ENCODE measurements at places on chromosomes 16 and 17.
A peak's percentile ranks its signal among the peaks of the same experiment; 100 is the strongest.

- DNase-seq, result no peak
These were observed 807.1 kb downstream of the KCNJ2 start for GRCh38 chr17:70976447-70976846.

DNA sequence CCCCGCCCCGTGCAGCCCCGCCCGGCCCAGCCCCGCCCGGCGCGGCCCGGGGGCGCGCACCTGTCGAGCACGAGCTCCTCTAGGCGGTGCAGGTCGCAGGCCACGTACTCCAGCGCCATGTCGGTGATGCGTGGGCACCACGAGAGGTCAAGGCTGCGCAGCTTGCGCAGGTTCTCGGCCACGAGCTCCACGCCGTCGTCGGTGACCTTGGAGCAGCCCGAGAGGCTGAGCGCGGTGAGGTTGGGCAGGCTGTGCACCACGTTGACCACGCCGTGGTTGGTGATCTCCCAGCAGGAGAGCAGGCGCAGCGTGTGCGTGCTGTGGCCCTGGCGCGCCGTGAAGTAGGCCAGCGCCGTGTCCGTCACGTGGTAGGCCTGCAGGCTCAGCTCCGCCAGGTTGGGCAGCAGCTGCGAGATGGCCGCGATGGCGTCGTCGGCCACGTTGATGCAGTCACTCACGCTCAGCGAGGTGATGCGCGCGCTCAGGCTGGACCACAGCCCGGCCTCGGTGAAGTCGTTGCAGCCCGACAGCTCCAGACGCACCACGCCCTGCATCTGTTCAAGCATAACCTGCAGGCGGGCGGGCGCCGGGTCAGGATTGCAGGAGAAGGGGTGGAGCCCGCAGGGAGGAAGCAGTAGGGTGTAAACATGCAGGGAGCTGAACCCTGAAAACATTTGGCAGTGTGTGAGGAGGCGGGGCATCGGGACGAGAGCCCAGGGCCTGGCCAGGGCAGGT is 5.3 kb upstream of the WDR24 start:
- no peak for DNase-seq

DNA sequence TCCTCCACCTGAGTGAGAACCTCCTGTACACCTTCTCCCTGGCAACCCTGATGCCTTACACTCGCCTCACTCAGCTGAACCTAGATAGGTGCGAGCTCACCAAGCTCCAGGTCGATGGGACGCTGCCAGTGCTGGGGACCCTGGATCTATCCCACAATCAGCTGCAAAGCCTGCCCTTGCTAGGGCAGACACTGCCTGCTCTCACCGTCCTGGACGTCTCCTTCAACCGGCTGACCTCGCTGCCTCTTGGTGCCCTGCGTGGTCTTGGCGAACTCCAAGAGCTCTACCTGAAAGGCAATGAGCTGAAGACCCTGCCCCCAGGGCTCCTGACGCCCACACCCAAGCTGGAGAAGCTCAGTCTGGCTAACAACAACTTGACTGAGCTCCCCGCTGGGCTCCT is 679 bp downstream of the GP1BA start:
- no peak for DNase-seq

DNA sequence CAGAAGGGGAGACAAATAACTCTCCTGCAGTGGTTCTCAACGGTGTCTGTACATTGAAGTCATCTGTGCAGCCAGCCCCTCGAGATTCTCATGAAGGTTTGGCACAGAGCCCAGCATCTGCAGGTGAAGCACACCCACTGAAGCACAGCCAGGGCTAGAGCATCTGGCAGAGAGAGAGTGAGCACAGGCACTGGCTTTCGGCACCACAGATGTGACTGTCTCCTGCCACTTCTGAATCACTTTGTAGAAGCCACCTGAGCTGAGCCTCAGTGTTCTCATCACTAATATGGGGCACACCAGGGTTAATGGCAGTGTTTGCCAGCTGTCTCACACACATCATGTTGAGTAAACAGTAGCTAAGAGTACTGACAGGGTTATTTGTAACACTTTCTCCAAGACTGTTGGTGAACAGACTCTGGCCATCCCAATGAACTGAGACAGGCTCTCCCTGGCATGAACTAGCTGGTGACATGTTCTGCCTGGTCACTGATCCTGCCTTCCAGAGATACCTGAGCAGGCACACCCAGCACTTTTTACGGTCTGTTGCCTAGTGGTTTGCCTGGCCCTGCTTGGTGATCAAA is 10.9 kb downstream of the HSPB9 start:
- no peak for DNase-seq

GRCh38 chr17:42421507-42422338 is 1.3 kb downstream of the CAVIN1 start:
- DNase-seq, result no peak

DNA sequence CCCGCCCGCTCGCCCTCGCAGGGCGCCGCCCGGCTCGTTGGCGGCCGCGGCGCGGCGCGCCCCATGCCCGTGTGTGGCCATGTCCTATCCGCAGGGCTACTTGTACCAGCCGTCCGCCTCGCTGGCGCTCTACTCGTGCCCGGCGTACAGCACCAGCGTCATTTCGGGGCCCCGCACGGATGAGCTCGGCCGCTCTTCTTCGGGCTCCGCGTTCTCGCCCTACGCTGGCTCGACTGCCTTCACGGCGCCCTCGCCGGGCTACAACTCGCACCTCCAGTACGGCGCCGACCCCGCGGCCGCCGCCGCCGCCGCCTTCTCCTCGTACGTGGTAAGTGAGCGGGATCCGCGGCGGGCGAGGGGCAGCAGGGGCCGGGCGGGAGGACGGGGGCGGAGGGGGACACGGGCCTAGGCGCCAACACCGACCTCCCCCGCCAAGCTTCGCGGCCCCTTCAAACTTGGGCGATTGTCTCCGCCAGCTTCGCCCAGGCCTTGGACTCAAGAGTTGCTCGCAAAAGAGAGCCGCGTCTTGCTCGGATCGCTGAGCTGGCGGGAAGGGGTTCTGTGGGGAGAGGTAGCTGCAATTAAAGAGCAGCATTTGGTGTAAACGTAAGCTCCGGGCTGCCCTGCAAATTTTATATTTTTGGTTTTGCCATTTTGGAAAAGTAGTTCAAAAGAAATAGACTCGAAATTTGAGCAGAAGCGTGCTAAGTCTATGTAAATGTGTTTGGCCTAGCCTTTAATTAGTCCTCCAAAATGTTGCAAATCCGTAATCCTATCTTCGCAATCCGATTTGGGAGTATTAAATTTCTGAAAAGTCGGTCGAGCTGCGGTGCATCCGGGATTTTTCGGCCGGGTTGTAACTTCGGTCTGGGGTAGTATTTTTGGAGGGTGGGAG is 702 bp downstream of the IRX5 start:
- DNase-seq, result peak; percentile 21

DNA sequence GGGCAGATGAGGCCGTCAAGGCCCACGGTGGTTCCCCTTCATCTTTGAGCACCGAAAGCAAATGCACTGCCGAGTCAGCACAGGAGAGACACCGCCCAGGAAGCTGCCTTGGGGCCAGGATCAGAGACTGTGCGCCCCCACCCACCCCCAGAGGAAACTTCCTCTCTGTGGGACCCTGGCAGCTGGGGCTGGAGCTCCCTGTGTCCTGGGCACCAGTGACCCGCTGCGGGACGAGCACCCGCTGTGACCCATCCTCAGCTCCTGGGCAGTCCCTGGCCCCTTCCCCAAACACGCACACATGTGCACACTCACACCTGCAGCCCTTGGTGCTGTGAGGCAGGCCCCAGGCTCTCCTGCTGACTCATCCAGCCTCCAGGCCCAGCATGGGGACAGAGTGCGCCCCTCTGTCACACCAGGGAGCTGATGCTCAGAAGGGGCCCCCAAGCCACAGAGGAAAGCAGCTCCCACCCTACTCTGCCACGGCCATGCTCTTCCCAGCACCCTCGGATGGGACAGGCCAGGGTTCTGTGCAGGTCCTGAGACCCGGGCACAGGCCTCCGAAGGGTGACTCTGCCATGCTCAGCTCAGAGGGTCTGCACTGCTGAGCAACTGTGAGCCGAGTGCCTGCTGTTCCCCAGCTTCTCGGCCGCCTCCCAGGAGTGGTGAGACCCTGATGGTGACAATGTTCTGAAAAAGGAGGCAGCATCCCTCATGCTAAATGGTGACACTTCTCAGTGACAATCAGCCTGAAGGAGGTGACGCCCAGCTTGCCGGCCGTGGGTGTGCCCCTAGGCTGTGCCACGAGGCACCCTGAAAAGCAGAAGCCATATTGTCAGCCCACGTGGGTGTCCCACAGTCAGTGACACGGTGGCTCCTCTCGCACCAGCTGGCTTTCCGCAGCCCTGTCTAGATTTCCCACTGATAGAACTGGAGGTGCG is 3.6 kb downstream of the PIEZO1 start:
- no peak for DNase-seq

GRCh38 chr17:43341715-43342588 is 56.8 kb upstream of the ARL4D start:
- DNase-seq, result no peak

Data from neuronal stem cell (in vitro differentiated cells).